Caudate nucleus (tissue), 63 donors: ENCODE measurements at places on chromosomes 2 and 18.
A peak's percentile ranks its signal among the peaks of the same experiment; 100 is the strongest.

GRCh38 chr2:207901829-207902228 is 123.5 kb downstream of the PLEKHM3 start:
- DNase-seq, result no peak

DNA sequence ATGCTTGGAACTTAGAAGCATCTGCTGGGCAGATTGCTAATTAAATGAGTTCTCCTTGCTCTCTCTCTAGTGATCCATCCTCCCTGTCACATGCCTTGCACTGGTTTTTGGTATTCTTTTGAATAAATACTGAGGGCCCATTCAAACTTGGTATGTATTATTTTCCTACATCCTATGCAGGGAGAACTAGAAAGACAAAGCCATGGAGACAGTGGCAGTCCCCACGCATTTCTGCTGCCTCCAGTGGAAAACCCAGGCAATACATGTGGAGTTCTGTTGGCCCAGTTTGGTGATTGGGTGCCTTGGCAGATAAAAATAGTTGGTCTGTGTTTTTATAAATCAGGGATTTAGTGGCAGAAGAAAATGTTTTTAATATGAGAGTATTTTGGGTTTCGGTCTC is 68.7 kb downstream of the DIS3L2 start:
- no peak for DNase-seq

- DNase-seq, result no peak
Observed at GRCh38 chr18:6781796-6782195, 52.3 kb downstream of the ARHGAP28 start.

GRCh38 chr2:192195548-192196418 is 1.1 kb upstream of the TMEFF2 start:
- DNase-seq, result no peak

- DNase-seq, result no peak
Observed at GRCh38 chr2:85854166-85854509, 34.7 kb downstream of the ST3GAL5 start.

DNA sequence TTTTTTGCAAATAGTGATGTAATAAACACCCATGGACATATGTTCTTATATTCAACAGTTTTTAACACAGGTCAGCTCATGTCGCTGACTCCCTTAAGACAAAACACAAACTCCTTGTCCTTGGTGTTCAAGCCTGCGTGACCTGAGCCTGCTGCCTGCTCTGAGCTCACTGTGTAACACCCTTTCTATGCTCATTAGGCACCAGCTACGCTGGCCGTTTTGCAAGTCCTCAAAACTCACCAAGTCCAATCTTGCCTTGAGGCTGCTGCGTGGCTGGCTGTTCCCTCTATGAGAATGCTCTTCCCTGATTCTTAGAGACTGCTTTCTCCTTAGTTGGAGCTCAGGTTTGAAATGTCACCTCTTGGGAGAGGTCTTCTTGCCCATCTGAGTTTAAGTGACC is 100.5 kb upstream of the GLI2 start:
- no peak for DNase-seq

DNA sequence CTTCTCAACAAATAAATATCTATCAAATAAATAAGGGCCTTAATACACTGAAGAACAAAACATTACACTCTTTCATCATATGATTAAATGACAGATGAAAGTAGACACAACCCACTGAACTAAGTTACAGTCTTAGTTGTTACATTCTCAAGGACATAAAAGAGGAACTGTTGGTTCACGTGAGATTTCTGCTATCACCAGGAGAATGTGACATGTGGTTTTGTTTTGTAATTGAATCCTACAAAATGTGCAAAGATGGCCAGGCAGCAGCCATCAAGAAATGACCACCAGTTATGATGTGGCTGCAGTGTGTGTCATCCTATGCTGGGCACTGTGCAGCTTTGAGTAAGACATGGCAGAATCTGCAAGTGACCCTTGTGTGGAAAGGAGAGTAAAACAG is 310.6 kb upstream of the PIK3C3 start:
- DNase-seq, result no peak

GRCh38 chr2:204264085-204264553 is 281.2 kb upstream of the PARD3B start:
- DNase-seq, result no peak

- no peak for DNase-seq
Observed at GRCh38 chr2:9736021-9736420, 105.2 kb upstream of the YWHAQ start.

DNA sequence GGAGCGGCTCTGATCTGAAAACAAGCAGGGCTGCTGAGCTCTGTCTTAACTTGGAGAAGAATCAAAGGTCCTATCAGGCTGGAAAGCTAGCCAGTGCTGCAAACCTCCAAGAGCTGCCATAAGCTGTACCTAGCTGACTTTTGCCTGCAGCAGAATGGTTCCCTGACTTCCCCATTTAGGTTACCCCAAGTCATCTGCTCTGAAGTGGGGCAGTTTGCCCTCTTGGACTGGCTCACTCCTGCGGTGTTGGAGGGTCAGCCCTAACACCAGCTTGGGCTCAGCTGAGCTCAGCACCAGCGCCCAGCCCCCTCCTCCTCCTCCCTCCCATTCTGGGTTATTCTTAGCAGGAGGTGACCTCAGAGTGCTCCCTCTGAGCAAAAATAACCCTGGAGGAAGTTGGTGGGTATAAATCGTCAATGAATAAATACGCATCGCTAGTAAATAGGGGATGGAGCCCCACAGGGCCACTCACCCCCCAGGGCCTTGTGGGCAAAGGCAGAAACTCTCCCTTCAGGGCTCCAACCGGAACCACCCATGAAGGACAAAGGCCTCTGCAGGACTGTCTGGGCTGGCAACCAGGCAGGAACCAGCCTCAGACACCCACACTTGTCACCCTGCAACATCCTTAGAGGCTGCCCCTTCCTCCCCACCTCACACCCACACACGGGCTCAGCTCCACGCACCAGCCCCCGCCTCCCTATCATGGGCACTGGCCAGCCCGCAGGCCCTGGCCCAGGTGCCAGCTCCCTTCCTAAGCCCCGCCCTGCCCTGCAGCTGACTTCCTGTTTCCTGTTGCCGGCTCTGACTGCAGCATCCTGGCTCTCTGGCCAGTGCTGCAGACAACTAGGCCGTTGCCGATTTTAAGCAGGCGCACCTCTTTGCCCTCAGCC is 46.9 kb downstream of the DNMT3A start:
- DNase-seq, result peak; percentile 65

GRCh38 chr2:165408186-165408585 is 61.3 kb upstream of the CSRNP3 start:
- no peak for DNase-seq

- DNase-seq, result peak; percentile 81
Observed at GRCh38 chr2:95296011-95296410, 1.1 kb upstream of the KCNIP3 start.

GRCh38 chr2:168968342-168968741 is 62.8 kb downstream of the ABCB11 start:
- DNase-seq, result no peak

DNA sequence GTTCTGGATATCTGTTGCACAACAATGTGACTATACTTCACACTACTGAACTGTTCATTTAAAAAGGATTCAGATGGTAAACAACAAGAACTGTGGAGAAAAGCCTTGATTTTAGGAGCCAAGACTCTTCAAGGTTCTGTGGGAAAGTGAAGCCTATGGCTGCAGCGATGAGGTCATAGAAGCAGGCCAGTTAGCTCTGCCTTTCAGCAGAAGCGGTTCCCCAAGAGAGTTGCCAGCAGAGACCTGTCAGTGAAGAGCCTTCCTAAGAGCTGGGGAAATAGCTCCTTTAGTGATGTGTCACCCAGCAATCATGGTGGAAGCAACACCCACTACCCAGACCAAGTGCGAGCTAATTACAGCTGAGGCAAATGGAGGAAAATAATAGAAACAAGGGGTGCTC is 346.5 kb upstream of the ETAA1 start:
- no peak for DNase-seq

GRCh38 chr18:60984510-60984909 is 348.7 kb upstream of the CDH20 start:
- DNase-seq, result no peak

GRCh38 chr2:207813221-207813916 is 43.7 kb upstream of the FZD5 start:
- DNase-seq, result peak; percentile 20

DNA sequence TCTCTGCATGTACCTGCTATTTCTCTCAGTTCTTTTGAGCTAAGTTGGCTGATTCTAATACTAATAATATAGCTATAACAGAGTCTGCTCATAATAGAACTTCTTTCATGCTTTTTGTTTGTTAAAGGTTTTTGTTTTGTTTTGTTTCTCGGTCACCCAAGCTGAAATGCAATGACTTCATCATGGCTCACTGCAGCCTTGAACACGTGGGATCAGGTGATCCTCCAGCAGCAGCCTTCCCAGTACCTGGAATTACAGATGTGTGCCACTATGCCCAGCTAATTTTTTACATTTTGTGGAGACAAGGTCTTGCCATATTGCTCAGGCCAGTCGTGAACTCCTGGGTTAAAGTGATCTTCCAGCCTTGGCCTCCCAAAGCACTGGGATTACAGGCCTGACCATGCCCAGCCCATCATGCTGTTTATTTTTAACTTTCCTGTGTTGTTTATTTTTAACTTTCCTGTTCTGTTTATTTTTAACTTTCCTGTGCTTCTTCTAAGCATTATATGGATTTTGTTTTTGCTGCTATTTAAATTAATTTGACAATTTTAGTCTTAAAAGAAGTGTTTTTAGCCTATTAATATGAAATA is 763.8 kb upstream of the CDH7 start:
- no peak for DNase-seq

DNA sequence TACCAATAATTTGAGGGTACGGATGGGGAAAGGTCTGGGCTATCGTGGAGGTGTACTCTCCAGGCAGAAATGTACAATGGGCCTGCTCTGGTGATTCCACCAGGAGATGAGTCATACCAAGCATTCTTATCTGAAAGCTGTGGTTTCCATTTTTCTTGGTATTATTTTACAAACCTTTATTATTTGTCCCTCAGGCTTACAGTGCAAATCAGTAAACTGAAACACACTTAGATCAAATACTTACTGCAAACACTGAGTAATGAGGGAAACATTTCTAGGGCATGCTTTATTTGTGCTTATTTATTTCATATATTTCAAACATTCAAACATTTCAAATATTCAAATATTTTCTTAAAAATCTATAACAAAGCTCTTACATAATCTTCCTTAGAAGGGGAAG is 319.8 kb downstream of the RND3 start:
- DNase-seq, result no peak

DNA sequence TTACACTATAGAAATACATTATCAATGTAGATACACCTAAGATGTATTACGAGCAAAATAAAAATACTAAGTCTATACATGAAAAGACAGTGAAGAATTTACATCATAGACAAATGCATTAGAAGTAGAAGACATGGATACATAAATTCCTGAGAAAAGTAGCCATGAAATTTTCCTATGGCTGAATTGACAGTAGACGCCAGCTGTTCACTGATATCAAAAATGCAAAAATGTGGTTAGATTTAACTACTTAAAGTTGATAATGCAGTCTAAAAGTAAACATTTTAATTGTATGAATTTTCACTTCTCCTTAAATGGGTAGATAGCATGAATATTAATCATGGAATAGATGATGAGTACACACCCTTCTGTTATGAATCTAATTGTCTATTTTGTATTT is 350.9 kb downstream of the ARHGAP15 start:
- DNase-seq, result no peak

- no peak for DNase-seq
Observed at GRCh38 chr2:205911306-205911705, 174.7 kb downstream of the INO80D start.

DNA sequence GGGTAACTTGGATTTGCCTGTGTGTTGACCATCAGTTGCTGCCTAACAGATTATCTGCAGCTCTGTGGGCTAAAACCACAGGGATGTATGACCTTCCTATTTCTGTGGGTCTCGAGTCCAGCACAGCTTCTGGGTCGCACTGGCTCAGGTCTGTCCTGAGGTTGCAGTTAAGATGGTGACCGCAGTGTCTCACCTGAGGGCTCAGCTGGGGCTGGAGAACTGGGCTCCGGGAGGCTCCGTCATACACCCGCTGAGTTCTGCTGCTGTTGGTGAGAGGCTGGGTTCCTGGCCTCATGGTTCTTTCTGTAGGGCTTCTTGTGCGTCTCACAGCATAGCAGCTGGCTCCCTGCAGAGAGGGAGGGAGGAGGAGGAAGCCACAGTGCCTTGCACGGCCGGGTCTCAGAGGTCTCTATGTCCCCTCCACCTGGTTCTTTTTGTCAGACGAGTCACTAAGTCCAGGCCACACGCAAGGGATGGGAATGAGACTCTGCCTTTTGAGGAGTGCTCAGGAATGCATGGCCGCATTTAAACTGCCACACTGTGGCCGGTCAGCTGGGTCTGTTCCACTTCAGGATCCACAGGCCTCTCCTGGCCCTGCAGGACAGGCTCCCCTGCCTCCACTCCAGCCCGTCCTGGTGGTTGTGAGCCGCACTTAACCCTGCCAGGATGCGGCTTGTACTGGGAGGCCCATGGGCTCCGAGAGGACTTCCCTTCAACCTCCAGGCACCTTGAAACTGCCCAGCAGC is 67.2 kb downstream of the ADI1 start:
- DNase-seq, result no peak

DNA sequence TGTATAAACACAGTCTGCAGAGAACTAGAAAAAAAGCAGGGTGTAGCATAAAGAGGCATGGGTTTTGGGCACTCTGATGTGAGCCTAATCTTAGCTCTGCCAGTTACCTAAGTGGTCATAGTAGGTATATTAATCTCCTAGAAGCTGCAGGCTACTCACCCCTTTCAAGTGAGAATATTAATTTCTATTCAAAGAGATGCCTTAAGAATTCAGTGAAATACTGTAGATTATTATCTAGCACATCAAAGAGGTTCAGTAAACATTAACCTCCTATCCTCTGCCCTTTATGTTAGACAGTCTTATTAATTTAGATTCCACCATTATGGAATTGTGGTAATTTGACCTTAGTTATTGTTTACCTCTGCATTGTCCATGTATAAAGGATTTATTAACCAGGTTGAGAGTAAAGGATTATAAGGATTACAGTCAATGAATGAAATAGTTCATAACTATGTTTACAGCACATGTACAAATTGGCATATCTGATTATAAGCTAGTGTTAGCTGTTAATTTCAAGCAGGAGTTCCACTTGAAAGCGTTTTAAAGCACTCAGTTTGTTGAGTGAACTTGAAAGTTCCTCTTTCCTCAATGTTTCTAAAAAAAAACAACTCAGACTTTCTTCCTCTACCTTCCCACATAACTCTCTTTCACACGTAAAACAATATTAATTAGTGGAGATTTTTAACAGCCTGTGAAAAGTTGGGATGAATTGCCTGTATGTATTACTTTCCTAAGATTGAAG is 150.6 kb upstream of the EPC2 start:
- no peak for DNase-seq

GRCh38 chr2:129008881-129009554 is 690.4 kb upstream of the HS6ST1 start:
- DNase-seq, result no peak

- no peak for DNase-seq
Observed at GRCh38 chr18:10923141-10923540, 226.2 kb downstream of the PIEZO2 start.

- no peak for DNase-seq
Observed at GRCh38 chr18:2998644-2999043, 14.3 kb downstream of the LPIN2 start.

- no peak for DNase-seq
Observed at GRCh38 chr2:140491876-140492275, 1638.9 kb downstream of the LRP1B start.

- no peak for DNase-seq
Observed at GRCh38 chr2:112183327-112184025, 45.3 kb downstream of the FBLN7 start.
